Spinal cord (tissue), 10 donors: ENCODE measurements at places on chromosomes 7 and 10. TPM values are rescaled to one million over a fixed set of nuclear protein-coding genes. Genes with fewer than 3 reads are reported as not detected.

DNA sequence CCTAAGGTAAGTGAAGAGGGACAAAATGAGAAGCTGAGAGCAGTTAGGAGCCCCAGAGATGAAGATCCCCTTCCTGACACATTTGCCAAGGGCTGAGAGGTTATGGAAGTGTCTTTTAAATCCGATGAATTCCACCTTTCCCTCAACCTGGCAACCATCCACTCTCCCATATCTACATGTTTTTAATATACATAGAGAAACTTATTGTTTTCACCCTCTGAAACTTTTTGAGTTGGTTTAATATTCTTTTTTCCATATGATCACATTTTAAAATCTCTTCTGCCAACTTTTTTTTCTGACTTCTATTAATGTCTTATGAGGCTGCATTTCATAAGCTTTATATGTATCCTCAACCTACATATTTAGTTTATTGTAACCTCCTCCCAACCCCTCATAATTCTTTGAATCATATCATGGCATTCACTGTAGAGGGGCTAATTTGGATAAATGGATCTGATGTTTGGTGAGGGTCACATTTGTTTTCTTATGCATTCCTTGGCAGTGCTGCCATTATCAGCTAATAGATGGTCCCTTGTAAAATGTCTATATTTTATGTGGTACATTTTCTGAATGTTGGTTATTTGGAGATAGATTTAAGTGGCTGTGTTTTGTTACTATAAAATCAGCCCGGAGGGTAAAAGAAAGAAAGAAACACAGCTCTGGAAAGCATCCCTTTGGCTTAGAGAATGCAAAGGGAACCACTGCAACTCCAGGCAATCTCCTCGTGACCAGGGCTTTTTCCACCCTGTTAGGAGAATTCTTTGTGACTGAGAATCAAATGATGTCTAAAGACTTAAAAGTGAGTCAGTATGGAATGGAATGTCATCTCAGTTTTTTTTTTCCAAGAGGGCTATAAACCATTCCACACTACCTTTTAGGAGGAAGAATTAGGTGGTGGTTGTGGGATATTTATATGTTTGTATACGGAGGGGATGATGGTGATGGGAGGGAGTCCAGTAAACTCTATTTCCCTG is 334.4 kb downstream of the SUGCT start:
- H3K27ac ChIP-seq = no peak overlapping the region
- DNase-seq = no peak
- no peaks in the 10 kb centered on the region for H3K36me3 ChIP-seq
- H3K27me3 ChIP-seq = no peaks in the 10 kb centered on the region
- no peaks in the 10 kb centered on the region for H3K4me1 ChIP-seq

DNA sequence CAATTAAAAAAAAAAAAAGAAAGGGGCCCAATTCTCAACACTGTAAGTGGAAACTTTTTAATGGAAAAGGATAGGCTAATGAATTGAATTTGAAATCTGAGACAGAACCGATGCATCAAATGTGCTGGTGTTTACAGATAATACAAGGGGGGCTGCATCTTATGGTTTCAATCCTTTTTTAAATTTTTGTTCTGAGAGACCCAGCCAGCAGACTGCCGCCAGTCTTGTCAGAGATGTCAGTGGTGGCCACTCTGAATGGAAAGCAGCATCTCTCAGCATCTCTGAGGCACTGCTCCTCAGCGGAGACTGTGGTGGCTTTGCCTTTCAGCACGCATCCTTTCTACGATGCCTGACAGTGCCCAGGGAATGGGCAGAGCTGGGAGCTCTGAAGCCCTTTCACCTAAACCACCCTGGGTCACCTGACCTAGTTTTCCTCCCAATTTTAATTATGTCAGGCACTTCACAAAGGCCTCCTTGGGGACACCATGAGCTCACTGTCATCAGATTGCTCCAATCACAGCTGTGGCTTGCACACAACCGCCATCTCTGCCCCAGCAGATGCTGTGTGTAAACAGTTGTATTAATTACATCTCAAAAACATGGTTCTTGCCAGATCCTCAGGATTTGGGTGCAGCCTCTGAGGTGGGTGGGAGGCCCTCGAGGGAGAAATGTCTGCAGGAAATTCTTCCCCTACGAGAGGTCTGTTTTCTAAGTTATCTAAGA is 81.2 kb downstream of the EGFR start:
- H3K27ac ChIP-seq = peak overlapping the region; percentile 65
- H3K4me1 ChIP-seq = peaks cover 26% of the 10 kb centered on the region
- H3K36me3 ChIP-seq = no peaks in the 10 kb centered on the region
- H3K27me3 ChIP-seq = no peaks in the 10 kb centered on the region

DNA sequence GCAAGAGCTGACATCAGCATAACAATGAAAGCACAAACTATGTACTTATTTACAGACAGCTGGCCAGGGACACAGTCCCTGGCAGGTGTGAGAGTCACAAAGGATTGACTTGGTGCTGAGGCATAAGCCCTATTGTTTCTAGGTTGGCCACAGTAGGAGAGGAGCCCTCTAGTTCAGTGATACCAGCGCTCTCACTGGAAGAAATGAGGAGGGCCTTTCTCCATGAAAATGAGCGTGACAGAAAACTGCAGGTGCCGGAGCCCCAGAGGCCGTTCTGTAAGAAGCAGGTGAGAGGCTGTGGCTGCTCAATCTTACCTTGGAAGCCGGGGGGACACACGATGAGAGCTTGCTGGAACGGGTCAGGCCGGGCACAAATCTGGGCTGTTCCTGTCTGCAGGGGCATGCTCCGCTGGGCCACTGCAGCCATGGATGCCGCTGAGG is 90.5 kb downstream of the CLEC2L start:
- H3K36me3 ChIP-seq = peaks cover 26% of the 10 kb centered on the region
- H3K27ac ChIP-seq = no peak overlapping the region
- H3K4me3 ChIP-seq = no peak overlapping the region
- peaks cover 4% of the 10 kb centered on the region for H3K4me1 ChIP-seq
- no peak for DNase-seq

DNA sequence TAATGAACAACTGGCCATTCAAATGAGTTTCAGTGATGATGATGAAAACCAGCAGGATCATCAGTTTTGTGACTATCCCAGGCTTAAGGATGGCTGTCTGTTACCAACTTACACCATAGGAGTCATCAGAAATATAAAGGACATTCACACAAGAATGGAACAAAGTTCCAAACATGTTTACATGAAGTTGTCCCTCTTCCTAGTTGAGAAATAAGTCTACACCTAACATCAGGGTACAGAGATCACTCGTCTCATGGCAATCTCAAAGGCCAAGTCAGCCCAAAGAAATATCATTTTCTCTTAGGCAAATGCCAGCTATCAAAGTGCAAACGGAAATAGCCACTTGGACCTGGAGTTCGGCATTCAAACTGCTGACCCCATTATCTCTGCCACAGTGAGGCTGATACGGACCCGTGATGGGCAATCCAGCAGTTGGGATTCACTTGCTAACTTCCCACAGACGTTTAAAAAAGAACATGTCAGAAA is 53.0 kb downstream of the CREB3L2 start:
- no peaks in the 10 kb centered on the region for H3K36me3 ChIP-seq
- H3K27me3 ChIP-seq = no peaks in the 10 kb centered on the region

- peaks cover 29% of the 10 kb centered on the region for H3K4me1 ChIP-seq
- peaks cover 11% of the 10 kb centered on the region for H3K36me3 ChIP-seq
- DNase-seq = no peak
- peak overlapping the region; percentile 83 for H3K4me3 ChIP-seq
These were observed 72.2 kb downstream of the DAGLB start for GRCh38 chr7:6375348-6376101.

- H3K36me3 ChIP-seq = no peaks in the 10 kb centered on the region
- DNase-seq = no peak
- no peak overlapping the region for H3K27ac ChIP-seq
- H3K4me3 ChIP-seq = no peak overlapping the region
- no peaks in the 10 kb centered on the region for H3K27me3 ChIP-seq
- no peaks in the 10 kb centered on the region for H3K4me1 ChIP-seq
These were observed 281.1 kb upstream of the SP4 start for GRCh38 chr7:21146642-21147423.

GRCh38 chr7:93231259-93231658 is 907 bp upstream of the VPS50 start:
- no peak overlapping the region for H3K27ac ChIP-seq
- no peaks in the 10 kb centered on the region for H3K36me3 ChIP-seq
- peak overlapping the region; percentile 77 for H3K4me3 ChIP-seq
- H3K4me1 ChIP-seq = no peaks in the 10 kb centered on the region

GRCh38 chr10:99412099-99412498 is 18.3 kb downstream of the GOT1 start:
- DNase-seq = no peak
- no peaks in the 10 kb centered on the region for H3K4me1 ChIP-seq
- no peak overlapping the region for H3K4me3 ChIP-seq
- H3K27me3 ChIP-seq = no peaks in the 10 kb centered on the region
- H3K36me3 ChIP-seq = no peaks in the 10 kb centered on the region
- no peak overlapping the region for H3K27ac ChIP-seq

DNA sequence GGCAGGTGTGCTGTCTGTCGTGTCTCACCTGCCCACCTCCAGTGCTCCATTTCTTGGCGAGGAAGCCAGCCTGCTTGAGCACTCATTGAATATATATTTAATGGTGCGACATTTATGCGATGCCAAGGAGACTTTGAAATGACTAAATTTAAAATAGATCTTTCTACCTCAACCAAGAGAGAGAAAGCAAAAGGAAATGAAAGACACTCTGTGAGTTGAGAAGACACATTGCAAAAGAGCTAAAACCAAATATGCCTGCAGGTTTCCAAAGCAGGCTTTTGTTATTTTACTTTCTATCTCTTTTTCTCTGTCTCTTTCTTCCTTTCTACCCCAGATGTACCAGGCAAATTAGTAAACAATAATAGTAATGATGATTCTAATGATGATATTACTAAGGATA is 53.6 kb upstream of the AOAH start:
- no peaks in the 10 kb centered on the region for H3K4me1 ChIP-seq
- no peak overlapping the region for H3K27ac ChIP-seq
- no peak for DNase-seq
- no peaks in the 10 kb centered on the region for H3K36me3 ChIP-seq

DNA sequence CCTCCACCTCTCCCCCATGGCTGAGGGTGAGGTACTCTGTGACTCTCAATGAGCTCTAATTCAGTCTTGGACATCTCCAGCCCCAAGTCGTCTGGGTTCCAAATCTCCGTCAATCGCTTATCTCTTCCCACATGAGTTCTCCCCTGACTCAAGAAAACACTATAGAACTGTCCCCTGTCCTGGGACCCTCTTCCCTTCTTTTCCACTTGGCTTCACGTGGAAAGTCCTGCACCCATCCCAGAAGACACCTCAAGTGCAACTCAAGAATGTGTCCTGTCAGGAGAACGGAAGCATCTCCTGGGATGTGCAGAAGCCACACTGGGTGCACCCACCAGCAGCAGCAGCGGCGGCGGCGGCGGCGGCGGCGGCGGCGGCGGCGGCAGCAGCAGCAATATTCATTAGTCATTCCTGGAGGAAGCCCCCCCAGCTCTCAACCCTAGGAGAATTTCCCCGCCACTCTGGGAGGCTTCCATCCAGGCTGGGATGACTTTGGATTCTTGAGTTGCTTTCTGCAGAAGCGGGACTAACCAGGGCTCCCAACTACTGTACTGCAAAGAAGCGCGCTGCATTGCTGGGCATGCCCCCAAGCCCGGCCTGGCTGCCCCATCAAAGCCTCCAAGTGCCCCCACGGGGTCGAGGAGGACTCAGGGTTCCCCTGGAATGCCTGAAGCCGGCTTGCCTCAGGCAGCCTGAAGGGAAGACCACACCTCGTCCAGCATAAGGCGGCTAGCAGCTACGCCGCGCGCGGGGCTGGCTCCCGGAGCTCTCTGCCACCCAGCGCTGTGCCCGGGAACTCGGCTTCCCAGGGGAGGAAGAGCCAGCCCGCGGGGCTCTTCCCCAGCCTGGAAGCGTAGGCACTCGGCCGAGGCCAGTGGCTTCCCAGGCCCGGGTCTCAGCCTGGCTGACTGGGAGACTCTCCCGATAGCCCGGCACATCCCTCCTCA is 1.0 kb downstream of the CRTAC1 start:
- peaks cover 34% of the 10 kb centered on the region for H3K4me1 ChIP-seq
- no peak overlapping the region for H3K27ac ChIP-seq
- H3K36me3 ChIP-seq = no peaks in the 10 kb centered on the region

- H3K36me3 ChIP-seq = no peaks in the 10 kb centered on the region
- H3K27ac ChIP-seq = peak overlapping the region; percentile 61
- H3K4me3 ChIP-seq = no peak overlapping the region
- DNase-seq = no peak
- H3K27me3 ChIP-seq = peaks cover 2% of the 10 kb centered on the region
These were observed 10.8 kb downstream of the MYL10 start for GRCh38 chr7:101618207-101618839.

DNA sequence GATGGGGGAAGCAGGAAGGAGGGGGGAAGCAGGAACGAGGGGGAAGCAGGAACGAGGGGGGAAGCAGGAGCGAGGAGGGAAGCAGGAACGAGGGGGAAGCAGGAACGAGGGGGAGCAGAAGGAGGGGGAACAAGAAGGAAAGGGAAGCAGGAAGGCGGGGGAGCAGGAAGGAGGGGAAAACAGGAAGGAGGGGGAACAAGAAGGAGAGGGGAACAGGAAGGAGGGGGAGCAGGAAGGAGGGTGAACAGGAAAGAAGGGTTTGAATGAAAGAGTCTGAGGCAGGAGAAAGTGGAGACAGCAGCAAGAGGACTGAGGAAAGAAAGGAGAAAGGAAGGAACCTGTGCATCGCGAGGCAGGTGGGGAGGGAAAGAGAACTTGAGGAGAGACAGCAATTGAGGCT is 256.6 kb downstream of the PTEN start:
- no peaks in the 10 kb centered on the region for H3K27me3 ChIP-seq
- no peak for DNase-seq
- H3K36me3 ChIP-seq = no peaks in the 10 kb centered on the region
- H3K4me1 ChIP-seq = no peaks in the 10 kb centered on the region
- H3K27ac ChIP-seq = no peak overlapping the region

GRCh38 chr7:7897509-7897908 is 71.1 kb upstream of the GLCCI1 start:
- H3K27me3 ChIP-seq = no peaks in the 10 kb centered on the region
- DNase-seq = no peak
- no peak overlapping the region for H3K4me3 ChIP-seq

GRCh38 chr7:38220452-38220851 is 42.4 kb downstream of the STARD3NL start:
- no peaks in the 10 kb centered on the region for H3K27me3 ChIP-seq
- DNase-seq = no peak
- H3K27ac ChIP-seq = no peak overlapping the region
- H3K4me3 ChIP-seq = no peak overlapping the region
- peaks cover 3% of the 10 kb centered on the region for H3K4me1 ChIP-seq
- H3K36me3 ChIP-seq = peaks cover 16% of the 10 kb centered on the region

- no peaks in the 10 kb centered on the region for H3K27me3 ChIP-seq
- H3K36me3 ChIP-seq = no peaks in the 10 kb centered on the region
- no peak overlapping the region for H3K4me3 ChIP-seq
- no peak overlapping the region for H3K27ac ChIP-seq
These were observed 22.9 kb upstream of the NEBL start for GRCh38 chr10:20920061-20920460.

GRCh38 chr7:54847921-54848320 is 88.9 kb upstream of the SEC61G start:
- H3K4me1 ChIP-seq = no peaks in the 10 kb centered on the region
- H3K27ac ChIP-seq = no peak overlapping the region
- no peaks in the 10 kb centered on the region for H3K27me3 ChIP-seq
- no peak for DNase-seq
- H3K36me3 ChIP-seq = no peaks in the 10 kb centered on the region
- H3K4me3 ChIP-seq = no peak overlapping the region

- no peak for DNase-seq
- H3K27ac ChIP-seq = no peak overlapping the region
- no peaks in the 10 kb centered on the region for H3K36me3 ChIP-seq
- no peak overlapping the region for H3K4me3 ChIP-seq
- no peaks in the 10 kb centered on the region for H3K4me1 ChIP-seq
These were observed 59.6 kb upstream of the AKR1E2 start for GRCh38 chr10:4766454-4766853.

Gene CPVL
- total RNA-seq = 15.1 TPM

Gene RGS10
- 34.5 TPM for total RNA-seq

Gene PPP1R17
- total RNA-seq = 1.2 TPM

Gene ASAH2
- total RNA-seq = 3.5 TPM

Gene ANXA7
- total RNA-seq = 69.9 TPM

Gene SPDYE2B
- total RNA-seq = not detected

Gene FAS
- 9.0 TPM for total RNA-seq

Gene COL26A1
- 17.4 TPM for total RNA-seq
